D721Med (cell line): ENCODE measurements at places on chromosomes 6 and 20.

GRCh38 chr6:163281634-163282033 is 132.9 kb upstream of the QKI start:
- DNase-seq, result no peak

GRCh38 chr6:130713144-130713543 is 114.1 kb upstream of the SMLR1 start:
- DNase-seq, result no peak

DNA sequence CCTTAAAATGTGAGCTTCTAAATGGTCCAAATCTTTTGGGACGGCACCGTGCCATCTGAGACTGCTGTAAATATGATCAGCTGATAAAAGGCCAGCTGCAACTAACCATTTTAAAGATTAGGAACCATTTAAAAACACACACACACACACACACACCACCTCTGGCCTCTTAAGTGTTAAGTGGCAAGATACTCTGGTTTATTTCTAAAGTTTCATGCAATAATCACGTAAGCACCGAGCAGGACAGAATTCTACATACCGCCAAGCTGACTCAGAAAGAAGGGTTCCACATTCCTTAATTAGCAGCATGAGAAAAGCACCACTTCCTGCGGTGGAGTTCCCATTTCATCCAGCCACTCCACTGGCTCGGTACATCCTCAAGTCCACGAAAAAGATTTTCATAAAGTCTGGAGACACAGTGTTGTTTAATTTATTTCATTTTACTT is 17.8 kb upstream of the ZNF217 start:
- DNase-seq, result no peak

DNA sequence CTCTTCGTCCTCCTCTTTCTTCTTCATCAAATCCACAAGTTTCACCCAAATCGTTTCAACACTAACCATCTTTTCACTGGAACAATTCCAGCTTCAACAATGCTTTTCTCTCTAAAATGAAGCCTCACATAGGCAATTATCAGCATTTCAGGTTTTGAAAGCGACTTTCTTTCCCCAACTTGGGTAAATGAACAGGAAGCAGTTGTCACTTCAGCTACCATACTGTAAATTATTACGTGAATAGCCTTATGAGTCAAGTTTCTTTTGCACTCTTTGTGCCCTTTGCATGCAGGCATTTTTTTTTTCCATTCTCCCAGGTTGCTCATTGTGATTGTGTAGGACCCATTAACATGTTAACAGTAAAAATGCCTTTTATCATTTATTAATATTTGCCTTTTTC is 121.7 kb upstream of the BTBD3 start:
- DNase-seq, result no peak

DNA sequence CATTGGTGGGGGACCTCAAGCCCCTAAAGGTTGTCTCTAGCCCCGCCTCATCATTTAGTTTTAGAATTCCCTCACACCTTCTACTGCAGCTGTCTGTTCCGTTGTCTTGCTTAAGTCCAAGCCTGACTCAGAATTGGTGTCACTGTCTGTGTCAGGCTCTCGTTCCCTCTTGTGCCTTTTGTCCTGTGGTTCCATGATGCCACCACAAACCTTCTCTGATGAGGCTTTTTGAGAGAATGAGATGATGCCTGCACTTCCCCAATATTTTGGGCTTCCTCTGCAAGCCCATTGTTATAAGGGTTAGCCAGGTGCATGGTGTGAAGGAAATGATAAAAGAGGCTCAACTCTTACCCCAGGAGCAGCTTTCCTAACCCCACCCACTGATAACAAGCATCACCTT is 8.1 kb upstream of the AKIRIN2 start:
- no peak for DNase-seq

- no peak for DNase-seq
Measured at GRCh38 chr20:12886618-12887363, 122.0 kb upstream of the SPTLC3 start.

- DNase-seq, result no peak
Measured at GRCh38 chr6:129280293-129280644, 397.3 kb downstream of the LAMA2 start.
